A549 (cell line): ENCODE measurements at places on chromosomes 12 and 14.

- no peak for DNase-seq
Observed at GRCh38 chr14:39090548-39091111, 12.4 kb downstream of the SEC23A start.

- no peak for DNase-seq
Observed at GRCh38 chr14:69698572-69698971, 68.4 kb upstream of the SRSF5 start.

DNA sequence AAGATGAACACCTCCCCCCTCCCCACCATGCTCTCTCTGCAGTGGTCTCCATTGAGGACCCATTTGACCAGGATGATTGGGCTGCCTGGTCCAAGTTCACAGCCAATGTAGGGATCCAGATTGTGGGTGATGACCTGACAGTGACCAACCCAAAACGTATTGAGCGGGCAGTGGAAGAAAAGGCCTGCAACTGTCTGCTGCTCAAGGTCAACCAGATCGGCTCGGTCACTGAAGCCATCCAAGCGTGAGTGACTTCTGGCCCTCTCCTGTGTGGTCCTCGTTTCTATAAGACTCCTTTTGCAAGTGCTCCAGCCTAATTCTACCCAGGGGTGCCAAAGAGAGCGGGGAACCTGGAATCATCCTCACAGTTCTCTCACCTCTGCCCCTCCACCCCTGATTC lies 6.2 kb upstream of the ATN1 start:
- DNase-seq: no peak

DNA sequence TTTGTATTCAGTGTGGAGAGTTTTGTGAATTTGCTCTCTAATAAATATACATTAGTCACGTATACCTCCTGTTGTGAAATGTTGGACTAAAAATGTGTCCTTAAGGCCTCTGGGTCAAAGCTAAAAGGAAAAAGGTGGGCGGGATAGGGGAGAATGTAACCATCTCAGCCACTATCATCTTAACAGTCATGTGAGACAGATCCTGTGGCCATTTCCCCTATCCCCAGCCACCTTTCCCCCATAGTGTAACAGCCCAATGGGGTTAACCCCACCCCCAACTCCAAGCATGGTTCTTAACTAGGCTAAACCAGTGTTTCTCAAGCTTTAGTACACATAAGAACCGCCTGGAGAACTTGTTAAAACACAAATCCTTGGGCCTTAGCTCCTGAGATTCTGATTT lies 6.5 kb upstream of the ITPR2 start:
- DNase-seq: no peak

DNA sequence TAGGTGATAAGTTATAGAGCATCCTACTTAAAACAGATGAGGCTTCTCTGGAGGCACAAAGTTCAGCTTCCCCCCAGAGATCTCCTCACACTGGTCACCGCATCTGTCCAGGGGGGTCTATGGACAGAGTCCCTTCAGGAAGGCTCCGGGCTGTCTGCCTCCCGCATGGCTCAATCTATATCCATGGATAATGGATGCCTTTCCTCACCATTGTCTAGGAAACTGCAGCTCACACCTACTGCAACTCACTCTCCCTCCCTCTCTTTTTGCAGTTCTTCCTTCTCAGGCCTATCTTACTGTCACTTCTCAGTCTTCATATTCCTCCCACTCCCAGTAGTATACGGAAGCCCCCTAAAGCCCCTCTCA lies 100.6 kb upstream of the BCL2L14 start:
- no peak for DNase-seq

GRCh38 chr14:70707138-70708038 lies 65.7 kb downstream of the TTC9 start:
- DNase-seq: no peak

DNA sequence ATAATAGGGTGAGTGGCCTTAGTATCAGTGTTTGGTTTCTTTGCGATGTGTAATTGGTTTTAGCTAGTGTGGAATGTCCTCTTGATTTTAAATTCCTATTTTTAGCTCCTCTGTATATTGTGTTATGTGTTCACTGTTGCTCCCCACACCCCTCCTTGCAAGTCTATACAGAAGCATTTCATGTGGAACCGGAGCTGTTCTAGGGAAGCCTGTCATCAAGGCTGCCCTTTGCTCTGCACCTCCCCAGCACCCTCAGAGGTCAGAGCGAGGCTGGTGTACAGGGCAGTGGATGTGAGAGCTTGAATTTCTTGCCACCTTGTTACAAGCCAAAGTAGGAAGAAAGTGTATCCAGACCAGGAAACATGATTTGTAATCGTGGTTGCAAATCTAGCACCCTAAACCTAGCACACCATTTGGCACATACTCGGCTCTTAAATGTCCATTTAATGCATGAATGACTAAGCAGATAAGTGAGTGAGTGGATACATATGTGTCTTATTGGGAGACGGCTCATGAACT lies 376.8 kb downstream of the RGS6 start:
- DNase-seq: no peak

DNA sequence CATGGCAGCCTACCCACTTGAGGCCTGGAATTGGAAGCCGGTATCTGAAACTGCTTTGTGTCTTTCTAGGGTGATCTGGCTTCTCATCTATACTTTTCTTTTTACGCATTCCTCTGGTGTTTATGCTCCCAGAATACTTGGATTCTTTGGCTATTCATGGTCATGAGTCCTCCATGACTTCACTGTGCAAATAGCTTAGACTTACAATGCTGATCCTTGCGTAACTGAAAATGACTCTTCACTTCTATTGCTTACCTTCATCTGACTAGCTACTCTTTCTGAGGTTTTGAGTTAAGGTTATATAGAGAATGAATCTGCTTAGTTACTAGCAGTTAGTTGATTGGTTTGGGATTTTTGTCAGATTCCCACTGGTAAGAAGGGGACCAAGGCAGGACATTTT lies 121.7 kb upstream of the NOVA1 start:
- peak; percentile 73 for DNase-seq

DNA sequence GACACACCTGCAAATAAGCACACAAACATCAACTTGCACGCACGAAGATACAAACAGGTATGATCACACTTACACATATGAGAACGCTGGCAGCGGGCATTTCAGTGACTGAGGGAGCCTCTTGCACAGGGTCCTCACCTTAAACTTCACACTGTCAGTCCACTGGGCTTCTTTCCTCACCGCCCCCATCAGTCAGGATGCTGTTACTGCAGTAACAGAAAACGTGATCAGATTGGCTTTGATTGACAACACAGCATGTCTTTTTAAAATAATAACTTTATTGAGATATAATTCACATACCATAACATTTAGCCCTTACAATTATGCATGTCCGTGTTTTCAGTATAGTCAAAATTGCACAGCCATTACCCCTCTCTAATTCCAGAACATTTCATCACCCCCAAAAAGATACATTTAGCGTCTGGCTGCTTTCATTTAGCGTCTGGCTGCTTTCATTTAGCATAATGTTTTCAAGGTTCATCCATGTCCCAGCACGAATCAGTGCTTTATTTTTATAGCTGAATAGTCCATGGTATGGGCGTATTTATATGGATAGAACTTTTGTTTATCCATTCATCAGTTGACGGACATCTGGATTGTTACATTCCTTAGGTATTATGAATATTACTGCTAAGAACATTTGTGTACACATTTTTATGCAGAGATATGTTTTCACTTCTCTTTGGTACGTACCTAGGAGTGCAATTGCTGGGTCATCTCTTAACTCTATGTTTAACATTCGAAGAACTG lies 8.4 kb downstream of the CCDC197 start:
- DNase-seq: no peak

DNA sequence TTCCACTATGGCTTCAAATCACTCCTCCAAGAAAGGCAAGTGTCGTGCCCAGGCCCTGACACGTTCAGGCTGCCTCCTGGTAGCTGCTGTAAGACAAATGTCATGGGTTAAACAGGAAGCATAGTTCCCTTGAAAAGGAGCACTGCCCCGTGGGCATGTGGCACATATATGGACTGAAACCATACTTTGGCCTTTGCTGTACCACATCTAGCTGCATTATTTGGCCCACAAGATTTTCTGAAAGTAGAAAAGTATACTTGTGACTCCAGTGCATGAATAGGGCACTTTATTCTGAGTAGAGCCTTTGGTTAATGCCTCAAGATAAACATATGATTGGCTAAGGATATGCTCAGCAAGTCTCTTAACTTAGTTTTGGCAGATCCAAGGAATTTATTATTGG lies 218.7 kb upstream of the EGLN3 start:
- no peak for DNase-seq

DNA sequence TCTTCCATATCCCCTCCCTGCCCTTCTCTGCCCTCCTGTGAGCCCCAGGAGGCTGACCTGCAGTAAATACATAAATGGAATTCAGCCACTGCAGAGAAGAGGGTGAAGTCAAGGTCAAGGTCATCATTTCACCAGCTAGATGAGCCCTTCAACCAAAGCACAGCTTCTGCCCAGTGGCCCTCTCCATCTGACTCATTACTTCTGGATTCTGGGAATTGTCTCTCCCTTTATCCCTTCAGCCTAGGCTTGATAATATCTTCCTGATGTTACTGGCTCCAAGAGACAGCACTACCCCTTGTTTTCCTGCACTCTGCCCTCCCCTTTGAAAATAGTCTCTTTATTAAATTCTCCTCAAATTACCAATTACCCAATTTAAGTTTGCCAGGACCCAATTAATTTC lies 64.5 kb downstream of the TTC9 start:
- DNase-seq: no peak

DNA sequence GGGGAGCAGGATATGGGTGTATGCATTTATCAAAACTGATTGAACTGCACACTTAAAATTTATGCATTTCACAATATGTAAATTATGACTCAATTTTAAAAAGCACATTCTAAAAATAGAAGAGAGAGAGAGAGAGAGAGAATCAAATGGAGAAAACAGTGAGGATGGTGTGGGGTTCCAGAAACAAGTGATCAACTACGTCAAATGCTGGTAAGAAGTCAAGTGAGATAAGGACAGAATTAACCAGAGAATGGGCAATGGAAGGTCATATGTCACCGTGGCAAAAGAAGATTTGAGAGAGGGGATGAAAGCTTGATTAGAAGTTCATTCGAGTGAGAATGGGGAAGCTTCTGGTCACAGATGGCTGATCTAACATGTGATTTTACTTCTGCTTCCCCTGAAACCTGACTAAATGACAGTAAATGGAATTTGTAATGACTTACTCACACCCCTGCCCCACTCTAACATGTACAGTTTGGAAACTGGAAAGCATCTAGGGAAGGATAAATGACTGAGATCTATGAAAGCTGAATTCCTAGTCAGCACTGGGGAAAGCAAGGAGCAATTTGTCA lies 276.5 kb upstream of the AMIGO2 start:
- no peak for DNase-seq

- no peak for DNase-seq
Observed at GRCh38 chr12:74985293-74985985, 224.2 kb downstream of the KCNC2 start.

- no peak for DNase-seq
Observed at GRCh38 chr12:22163594-22163993, 117.6 kb downstream of the CMAS start.

DNA sequence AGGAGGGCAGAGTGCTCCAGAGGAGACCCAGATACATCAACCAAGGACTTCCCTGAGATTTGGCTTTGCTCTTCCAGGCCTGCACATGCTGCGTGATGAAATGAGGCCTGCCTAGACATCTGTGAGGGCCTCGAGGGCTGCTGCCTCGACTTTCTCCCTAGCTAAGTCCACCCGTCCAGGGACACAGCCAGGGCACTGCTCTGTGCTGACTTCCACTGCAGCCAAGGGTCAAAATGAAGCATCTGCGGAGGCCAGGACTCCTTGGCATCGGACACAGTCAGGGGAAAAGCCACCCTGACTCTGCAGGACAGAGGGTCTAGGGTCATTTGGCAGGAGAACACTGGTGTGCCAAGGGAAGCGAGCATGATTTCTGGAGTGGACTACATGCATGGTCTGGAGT lies 10.7 kb downstream of the SLC25A47 start:
- DNase-seq: no peak

DNA sequence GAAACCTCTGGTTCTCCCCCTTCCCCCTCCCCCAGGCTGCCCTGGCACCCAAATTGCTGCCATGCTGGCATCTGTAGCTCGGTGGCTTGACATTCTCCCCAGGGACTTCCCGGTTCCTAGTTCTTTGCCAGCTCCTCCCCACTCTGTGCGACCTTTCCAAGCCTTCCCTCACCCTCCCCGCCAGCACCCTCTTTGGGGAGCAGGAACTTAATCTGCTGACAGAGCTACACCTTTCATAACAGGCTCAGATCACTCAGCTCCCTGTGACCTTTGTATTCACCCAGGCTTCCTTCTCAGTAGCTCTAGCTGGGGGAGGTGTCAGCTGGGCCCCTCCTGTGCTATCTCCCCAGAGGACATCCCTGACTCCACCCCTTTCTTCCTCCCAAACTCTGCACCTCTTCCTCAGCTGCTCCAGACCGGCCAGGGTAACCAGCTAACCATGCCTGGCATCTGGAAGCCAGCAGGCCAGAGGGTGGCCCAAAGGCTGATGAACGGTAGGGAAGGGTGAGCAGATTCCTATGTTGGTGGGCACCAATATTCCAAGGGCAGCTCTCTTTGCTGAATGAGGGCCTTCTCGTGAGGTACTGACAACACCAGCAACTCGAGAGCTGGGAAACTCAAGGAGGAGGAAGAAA lies 1.8 kb upstream of the COX14 start:
- DNase-seq: peak; percentile 49

DNA sequence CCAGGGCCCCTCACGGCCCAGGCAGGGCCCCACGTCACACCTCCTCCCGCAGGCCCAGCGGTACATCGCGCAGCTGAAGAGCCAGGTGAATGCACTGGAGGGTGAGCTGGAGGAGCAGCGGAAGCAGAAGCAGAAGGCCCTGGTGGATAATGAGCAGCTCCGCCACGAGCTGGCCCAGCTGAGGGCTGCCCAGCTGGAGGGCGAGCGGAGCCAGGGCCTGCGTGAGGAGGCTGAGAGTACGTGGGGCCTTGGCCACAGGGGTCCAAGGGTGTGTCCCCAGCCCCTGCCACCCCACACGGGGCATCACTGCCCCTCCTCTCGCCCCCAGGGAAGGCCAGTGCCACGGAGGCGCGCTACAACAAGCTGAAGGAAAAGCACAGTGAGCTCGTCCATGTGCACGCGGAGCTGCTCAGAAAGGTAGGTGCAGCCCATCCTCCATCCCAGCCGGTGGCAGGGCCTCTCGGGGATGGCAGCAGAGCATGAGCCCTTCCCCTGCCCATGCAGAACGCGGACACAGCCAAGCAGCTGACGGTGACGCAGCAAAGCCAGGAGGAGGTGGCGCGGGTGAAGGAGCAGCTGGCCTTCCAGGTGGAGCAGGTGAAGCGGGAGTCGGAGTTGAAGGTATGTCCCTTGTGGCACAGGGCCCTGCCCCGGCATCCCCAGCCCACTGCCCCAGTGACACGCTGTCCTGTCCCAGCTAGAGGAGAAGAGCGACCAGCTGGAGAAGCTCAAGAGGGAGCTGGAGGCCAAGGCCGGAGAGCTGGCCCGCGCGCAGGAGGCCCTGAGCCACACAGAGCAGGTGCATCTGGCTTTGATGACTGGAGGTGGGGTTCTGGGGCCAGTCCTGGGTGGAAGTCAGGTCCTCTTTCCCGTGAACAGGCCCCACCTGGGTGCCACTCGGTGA lies 20.9 kb downstream of the HIP1R start:
- DNase-seq: no peak

DNA sequence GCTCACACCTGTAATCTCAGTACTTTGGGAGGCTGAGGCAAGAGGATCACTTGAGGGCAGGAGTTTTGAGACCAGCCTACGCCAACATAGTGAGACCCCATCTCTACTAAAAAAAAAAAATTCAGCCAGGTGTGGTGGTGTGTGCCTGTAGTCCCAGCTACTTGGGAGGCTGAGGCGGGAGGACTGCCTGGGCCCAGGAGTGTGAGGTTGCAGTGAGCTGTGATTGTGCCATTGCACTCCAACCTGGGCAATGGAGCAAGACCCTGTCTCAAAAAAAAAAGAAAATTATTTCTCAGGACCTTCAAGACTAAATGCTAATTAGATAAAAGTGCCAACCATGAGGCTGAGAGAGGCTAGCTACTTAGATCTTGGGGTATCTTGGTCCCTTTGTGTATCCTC lies 23.5 kb downstream of the OTUB2 start:
- no peak for DNase-seq
